ENCODE measurements at places on chromosomes 5 and 9.

DNA sequence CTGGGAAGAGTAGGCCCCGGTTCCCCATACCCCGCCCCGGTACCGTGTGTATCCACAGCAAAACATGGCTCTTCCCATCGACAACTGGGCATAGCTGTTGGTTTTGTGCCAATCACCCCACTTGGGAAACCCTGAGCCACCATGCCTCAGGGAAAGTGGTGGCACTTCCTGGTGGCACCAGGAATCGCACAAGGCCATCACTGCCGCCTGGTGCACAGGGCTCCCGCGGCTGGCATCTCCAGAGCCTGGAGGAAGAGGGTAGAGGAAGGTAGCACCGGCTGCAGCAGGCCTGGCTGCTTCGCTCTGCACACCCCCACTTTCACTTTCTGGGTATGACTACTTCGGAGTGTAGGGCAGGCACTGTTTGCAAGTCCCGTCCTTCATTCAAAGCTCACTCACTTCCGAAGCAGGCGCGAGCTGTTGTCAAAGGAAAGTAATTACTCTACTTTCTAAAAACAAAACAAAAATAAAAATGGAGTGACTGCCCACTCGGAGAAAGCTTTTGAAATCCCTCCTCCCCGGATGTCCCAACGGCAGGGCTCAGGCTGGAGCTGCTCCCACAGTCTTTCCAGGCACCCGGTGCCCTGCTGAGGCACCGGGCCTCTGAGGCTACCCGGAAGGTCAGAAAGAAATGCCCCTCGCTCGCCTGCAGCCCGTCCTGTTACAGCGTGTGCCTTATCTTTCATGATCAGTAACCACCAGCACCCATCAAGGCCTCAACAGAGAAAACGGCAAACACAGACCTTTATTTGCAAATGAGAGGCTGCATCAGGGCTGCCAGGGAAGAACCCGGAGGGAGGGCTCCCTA is 2.0 kb downstream of the BRD3 start:
- peak; percentile 71 for DNase-seq

DNA sequence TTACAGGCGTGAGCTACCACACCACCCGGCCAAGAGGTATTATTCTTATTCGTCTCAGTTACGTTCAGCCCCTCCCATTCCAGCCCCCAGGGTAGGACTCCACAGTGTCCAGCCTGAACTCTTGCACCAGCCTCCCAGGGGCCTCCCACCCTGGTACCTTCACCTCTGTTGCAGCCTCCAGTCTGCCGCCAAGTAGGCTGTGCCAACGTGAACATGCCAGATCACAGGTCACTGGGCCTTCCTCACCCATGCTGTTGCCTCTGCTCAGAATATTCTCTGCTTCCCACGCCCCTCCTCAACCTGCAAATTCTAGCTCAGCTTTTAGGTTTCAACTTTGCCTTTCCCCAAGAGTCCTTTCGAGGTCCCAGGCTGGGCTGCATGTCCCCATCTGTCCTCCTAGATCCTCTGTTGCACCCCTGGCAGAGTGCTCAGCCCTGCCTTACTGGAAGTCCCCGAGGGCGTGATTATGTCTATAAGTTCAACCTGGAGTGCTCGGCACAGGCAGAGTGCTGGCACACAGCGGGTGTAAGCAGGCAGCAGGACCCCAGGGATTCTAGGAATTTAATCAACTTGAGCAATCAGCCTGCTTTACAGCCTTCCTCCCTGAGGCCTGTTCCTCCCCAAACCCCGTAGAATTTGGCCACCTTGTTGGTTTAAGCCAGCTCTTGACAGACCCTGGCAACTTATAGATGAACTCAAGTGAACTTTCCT is 13.1 kb upstream of the STXBP1 start:
- no peak for DNase-seq

DNA sequence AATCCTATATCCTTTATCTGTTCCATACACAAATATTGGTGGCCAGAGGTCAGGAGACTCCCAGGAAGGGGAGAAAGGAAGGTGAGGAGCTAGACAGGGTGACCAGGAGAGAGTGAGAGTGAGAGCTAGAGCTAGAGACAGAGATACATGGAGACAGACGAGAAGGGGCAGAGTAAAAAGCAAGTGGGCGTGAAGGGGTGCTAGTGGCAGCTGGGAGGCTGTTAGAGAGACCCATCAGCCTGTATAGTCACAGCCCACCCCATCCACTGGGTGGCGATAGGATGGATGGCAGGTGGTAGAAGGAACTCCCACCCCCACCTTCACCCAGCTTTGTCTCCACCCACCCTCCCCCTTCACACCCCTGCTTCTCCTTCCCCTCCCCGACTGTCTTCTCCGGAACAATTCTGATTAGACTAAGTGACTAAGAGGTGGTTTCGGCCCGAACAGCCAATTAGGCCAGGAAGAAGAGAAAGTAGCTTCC is 32.8 kb downstream of the PCDH1 start:
- peak; percentile 38 for DNase-seq

GRCh38 chr5:15645381-15646160 is 145.6 kb downstream of the FBXL7 start:
- DNase-seq = no peak

DNA sequence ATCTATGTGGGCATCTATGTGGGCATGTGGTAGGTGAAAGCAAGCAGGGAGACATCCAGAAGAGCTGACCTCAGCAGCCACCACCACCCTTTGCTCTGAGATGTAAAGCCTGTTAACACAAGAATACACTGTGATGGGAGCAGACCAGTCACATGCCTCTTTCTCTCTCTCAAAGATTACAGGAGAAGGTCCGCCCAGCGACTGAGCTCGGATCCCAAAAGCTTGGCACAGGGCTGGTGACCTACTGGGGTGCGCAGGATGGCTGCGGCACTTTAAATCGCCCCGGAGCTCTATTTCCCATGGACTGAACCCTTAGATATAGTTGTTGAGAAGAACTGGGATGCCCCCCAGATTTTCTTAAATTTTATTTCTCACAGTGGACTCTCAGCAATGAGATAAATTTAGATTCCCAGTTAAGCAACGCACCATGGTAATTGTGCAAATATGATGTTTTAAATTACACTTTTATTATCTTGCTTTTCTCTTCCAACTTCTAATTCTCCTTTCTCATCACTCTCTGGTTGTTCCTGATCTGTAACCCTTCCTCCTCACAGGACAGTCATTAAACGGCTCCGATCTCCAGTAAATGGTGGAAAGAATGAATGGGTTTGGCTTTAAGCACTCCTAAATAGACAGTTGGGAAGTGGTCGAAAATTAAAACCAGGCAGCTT is 37.7 kb upstream of the ICE1 start:
- no peak for DNase-seq

DNA sequence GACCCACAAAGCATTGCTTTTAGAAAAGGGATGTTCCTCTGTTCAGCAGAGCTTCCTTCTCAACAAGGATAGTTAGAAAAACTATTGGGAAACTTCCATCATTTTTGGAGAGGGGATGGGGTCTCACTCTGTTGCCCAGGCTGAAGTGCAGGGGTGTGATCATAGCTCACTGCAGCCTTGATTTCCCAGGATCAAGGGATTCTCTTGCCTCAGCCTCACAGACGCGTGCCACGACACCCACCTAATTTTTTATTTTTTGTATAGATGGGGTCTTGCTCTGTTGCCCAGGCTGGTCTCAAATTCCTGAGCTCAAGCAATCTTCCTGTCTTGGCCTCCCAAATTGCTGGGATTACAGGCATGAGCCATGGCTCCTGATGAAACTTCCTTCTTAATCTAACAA is 34.8 kb downstream of the PHAX start:
- no peak for DNase-seq

- DNase-seq = no peak
These were observed 53.4 kb upstream of the ALDH1B1 start for GRCh38 chr9:38339087-38339486.

GRCh38 chr5:153372425-153373129 is 117.9 kb upstream of the GRIA1 start:
- no peak for DNase-seq

GRCh38 chr5:90226433-90227099 is 183.0 kb downstream of the CETN3 start:
- no peak for DNase-seq

DNA sequence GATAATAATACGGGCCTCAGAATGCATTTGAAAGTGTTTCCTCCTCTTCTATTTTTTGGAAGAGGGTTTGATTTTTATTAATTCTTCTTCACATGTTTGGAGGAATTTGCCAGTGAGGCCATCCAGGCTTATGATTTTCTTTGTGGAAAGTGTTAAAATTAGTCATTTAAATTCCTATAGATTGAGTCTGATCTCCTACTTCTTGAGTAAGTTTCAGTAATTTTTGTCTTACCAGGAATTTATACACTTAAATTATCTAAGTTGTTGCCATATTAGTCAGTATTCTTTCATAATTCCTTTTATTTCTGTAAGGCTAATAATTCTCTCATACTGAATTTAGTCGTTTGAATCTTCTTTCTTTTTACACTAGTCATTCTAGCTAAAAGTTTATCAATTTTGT is 25.2 kb upstream of the HAPLN1 start:
- no peak for DNase-seq

- DNase-seq = no peak
These were observed 140.3 kb upstream of the FTMT start for GRCh38 chr5:121711416-121711815.

Measured in activated T-cell treated with anti-CD3 and anti-CD28 coated beads, Interleukin-2, amount 50 U/mL, for 24 hours (primary cell).